AG04449 (cell line): ENCODE measurements at places on chromosomes 2 and 18.

DNA sequence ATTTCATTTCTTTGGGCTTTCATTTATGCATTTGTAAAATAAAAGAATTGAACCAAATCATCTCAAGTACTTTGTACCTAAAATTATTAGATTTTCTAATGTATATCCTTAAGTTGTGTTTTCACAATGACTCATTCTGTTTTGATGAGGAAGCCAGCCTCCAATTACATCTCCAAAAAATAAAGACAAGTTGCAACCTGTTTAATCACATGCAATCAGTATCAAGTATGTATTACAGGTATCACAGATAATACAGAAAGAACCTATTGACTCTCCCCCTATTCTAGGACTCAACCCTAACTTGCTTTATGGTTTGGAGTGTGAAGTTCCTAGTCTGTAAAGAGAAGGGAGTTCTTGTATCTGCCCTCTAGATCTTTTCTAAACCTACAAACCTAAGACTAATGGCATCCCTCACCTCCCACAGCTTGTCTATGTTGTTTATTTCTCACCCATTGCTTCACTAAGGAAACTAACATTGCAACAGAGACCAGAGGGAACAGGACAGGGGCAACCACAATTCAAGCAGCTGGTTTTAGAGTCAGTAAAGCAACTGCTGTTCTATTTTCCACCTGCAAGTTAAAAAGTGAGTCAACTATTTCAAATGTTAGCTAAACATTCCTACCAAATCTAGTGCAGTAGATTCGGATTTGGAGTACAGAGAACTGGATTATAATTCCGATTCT is 141.1 kb upstream of the ETAA1 start:
- peak; percentile 65 for DNase-seq

DNA sequence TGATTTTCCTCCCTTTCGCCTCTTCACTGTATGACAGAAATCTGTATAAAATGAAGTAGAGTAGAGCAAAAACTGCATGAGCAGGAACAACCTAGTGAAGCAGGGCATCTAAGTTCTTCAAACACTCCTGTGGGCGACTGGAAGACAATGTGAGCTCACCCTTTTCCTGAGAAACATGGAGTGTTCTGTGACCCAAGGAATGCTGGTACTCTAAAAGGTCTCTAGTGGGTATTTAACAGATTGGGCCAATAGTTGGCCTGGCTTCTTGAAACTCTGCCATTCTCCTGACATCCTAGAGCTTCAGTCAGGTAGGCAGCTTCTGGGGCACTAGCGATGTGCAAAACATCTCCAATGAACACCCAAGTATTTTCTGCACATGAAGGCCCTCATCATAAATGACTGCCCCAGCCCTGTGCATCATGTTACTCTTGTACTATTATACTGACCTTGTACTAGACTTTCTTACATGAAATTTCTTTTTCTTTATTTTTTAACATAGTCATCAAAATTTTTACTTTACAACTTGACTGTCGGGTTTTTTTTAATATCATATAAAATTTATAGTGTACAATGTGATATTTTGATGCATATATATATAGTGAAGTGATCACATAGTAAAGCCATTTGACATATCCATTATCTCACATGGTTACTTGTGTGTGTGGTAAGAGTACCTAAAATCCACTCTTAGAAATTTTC is 294.6 kb upstream of the SESTD1 start:
- DNase-seq, result no peak

GRCh38 chr2:86375623-86376022 is 38.2 kb upstream of the REEP1 start:
- DNase-seq, result no peak

DNA sequence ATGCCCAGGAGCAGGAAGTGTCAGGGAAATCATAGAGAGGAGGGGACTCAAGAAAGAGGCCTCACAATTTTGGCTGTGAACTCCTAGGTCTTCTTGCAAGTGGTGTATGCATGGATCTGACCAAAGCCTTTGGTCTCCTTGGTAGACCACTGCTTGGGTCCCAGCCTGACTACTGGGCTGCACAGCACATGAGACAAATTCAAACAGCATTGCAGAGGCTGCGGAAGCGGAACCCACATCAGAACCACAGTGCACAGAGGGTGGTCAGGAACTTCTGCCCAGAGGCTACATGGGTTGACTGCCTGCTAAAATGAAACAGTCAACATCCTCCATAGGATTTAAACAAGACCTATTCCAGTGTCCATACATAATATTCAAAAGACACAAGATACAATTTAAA is 39.4 kb downstream of the CLIP4 start:
- DNase-seq, result no peak

DNA sequence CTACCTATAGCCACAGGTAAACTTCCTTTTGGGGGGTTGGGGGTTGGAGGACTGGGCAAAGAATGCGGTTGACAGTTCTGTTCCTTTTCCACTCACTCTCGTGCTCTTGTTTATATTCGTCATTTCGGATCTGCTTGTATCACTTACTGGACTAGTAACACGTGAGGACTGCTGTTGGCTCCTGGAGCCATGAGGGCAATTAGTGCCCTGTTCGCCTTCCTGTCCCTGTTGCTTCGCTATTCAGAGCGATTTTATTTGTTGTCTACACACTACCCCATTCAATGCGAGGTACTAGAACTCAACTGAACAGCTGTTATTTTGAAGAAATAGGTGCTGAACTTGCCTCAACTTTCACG is 1.1 kb downstream of the KCNJ3 start:
- no peak for DNase-seq

DNA sequence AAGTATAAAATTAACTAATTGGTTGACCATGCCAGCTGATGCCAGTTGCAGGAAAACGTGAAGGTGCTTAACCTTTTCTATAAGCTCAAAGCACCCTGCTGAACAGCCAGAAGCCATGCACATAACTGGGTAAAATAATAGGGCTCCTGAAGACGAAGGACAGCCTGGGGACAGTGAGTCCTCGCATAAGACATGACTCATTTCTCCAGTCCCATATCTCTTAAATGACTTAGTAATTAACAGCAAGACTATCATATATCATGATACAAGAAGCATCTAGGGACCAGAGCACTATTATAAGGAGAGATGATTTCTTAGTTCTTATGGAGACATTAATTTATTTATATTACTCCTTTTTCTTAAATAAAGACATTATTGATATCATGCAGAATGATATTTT is 100.5 kb upstream of the DOK6 start:
- DNase-seq, result no peak

DNA sequence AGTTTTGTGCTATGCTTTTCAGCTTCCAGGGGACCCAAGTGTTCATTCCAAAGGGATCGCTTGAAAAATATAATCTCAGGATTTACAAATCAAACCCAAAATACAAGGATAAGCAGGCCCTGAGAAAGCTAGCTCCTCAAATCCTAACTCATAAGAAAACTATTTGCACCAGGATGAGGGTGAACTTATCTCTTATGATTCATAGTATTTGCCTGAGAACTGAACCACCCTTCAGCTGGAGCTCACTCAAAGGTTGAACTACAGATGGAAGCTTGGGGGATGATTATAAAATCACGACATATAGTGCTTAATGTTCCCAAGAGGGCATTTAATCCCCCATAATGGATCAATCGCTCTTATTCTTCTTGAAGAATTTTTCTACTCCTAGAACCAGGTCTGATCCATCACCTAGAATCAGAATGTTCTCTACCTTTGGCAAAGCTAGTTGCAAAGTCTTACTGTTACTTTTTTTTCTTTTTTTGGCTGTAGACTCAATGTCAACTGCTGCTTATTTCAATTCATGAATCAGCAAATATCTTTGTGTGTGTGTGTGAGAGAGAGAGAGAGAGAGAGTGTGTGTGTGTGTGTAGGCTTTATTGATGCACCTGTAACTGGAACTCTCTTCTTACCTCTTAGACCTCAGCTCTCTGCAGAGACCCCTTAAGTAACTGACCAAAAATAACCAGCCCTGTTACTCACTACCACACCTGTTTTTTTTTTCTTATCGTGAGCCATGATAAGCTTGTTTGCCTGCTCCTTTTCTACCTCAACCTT is 44.8 kb downstream of the ARL4C start:
- DNase-seq, result peak; percentile 95

DNA sequence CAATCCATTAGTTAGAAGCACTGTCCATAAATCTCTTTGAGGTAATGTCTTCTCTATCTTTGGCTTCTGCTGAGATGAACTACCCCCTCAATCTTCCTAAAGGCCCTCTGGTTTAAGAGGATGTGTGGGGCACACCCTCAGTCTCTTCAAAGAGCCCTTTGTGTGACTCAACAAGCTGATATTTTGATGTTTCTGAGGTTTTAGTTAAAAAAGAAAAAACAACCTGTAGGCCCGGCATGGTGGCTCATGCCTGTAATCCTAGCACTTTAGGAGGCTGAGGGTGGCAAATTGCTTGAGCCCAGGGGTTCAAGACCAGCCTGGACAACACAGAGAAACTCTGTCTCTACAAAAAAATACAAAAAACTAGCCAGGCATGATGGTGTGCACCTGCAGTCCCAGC is 593.5 kb downstream of the TMEM182 start:
- DNase-seq, result no peak

DNA sequence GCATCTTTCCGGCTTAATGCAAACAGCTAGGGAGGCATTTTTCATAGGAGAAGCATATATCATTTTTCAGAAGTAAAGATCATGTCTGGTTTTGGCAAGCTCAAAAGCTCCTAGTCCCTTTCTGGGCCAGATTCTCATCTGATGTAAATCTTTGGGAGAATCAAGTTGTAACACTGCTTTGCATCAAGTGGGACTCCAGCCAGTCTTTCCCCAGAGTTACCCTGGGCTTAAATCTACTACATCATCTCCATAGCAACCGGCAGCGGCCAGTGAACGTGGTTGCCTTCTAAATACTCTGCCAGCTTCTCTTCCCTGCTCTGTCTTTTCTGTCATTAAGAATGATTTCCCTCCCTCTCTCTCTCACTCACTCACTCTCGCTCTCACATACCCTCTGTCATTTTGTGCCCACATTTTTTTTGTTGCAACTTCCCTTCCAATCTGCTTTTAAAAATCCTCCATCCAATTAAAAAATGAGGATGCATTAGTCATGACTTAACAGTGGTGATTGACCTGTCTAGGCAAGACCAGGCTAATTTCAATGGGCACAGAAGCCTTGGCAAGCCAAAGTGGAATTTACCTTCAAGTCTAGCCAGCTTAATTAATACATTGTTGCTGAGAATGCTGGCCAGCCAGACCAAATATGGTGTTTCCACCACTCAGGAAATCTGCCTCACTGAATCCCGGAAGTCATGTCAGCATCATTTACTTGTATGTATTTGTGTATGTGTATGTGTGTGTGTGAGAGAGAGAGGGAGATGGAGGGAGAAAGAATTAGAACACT is 93.0 kb downstream of the NRP2 start:
- DNase-seq, result no peak

- DNase-seq, result no peak
Observed at GRCh38 chr2:128467321-128467969, 148.8 kb upstream of the HS6ST1 start.

DNA sequence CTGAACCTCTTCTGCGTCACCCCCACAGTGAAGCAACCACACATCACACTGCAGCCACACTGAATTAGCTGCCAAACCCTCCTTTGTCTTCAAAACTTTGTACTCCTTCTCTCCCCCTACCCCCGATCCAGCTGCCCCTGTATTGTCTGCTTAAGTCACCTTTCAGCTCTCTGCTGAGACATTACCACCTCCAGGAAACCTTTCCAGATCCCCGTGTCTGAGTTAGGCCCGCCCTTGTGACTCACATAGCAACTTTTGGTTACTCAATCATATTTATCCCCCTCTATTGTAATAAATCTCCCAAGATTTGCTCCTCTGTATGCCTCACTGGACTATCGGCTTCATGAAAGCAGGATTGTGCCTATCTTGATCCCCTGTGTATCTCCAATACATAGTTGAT is 82.8 kb upstream of the CDCA7 start:
- DNase-seq, result no peak

- no peak for DNase-seq
Observed at GRCh38 chr2:116269040-116269439, 1545.5 kb upstream of the DDX18 start.

DNA sequence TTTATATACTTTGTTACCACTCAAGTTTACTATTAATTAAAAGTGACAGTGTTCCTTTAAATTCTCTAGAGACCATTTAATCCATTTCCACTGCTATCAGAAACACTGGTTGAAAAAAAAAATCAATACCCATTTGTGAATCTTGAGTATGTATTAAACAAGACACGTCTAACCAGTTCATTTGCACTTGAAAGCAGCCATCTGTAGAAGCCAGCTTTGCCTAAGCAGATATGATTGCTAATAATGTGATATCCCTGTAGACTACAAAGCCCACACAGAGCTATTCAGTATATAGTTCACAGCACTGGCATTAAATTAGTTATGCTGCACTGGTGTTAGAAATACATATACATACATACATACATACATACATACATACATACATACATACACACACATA is 111.8 kb upstream of the SP3 start:
- no peak for DNase-seq

- no peak for DNase-seq
Observed at GRCh38 chr2:242017086-242017485, 147.6 kb downstream of the RTP5 start.

GRCh38 chr2:15826273-15826717 is 114.1 kb upstream of the MYCN start:
- DNase-seq, result no peak

GRCh38 chr2:37637190-37637860 is 34.1 kb downstream of the CDC42EP3 start:
- no peak for DNase-seq

DNA sequence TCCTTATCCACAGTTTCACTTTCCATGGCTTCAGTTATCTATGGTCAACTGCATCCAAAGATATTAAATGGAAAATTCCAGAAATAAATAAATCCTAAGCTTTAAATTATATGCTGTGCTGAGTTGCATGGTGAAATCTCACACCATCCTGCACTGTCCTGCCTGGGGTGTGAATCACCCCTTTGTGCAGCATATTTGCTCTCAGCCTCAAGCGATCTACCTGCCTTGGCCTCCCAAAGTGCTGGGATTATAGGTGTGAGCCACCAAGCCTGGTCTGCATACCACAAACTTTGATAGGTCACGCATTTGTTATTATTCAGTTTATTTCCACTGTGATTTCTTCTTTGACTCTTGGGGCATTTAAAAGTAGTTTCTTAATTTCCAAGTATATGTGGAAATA is 117.2 kb downstream of the SPIRE1 start:
- DNase-seq, result no peak

- DNase-seq, result no peak
Observed at GRCh38 chr2:144796164-144796563, 276.2 kb upstream of the ZEB2 start.
